ENCODE measurements at places on chromosomes 7 and 10. TPM values are rescaled to one million over a fixed set of nuclear protein-coding genes. Genes with fewer than 3 reads are reported as not detected.

GRCh38 chr7:45259966-45260646, 102.5 kb downstream of the RAMP3 start:
- no peak overlapping the region for H3K27ac ChIP-seq
- no peaks in the 10 kb centered on the region for H3K36me3 ChIP-seq
- no peaks in the 10 kb centered on the region for H3K27me3 ChIP-seq

- H3K36me3 ChIP-seq = no peaks in the 10 kb centered on the region
- no peaks in the 10 kb centered on the region for H3K27me3 ChIP-seq
- DNase-seq = no peak
- no peak overlapping the region for H3K27ac ChIP-seq
Observed at GRCh38 chr7:63953181-63953580, 45.5 kb upstream of the ZNF722 start.

DNA sequence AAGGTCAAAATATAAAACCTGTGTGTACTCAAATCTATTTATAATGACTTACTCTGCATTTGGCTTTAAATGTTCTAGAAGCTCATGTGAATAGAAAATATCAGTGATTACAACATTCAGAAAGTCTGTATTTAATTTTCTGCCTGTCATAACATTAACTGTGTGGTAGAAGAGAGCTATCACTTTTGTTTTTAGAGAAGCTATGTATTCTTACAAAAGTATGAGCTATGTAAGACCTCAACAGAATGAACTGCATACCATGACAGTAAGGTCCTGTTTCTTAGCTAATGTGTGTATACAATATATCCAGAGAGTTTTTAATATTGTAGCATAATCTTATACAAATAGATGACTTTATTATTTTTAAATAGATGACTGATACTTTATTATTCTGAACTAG, 61.5 kb downstream of the PTN start:
- H3K4me3 ChIP-seq = no peak overlapping the region
- DNase-seq = no peak
- H3K27ac ChIP-seq = no peak overlapping the region
- no peaks in the 10 kb centered on the region for H3K36me3 ChIP-seq

- H3K4me1 ChIP-seq = peaks cover 3% of the 10 kb centered on the region
- no peak overlapping the region for H3K4me3 ChIP-seq
- no peak overlapping the region for H3K27ac ChIP-seq
- H3K27me3 ChIP-seq = no peaks in the 10 kb centered on the region
- no peak for DNase-seq
- H3K36me3 ChIP-seq = no peaks in the 10 kb centered on the region
Observed at GRCh38 chr7:105769901-105770628, 106.3 kb downstream of the ATXN7L1 start.

The HTR5A gene
- total RNA-seq = not detected

GRCh38 chr7:28672397-28672797, 260.1 kb downstream of the CREB5 start:
- no peaks in the 10 kb centered on the region for H3K27me3 ChIP-seq
- DNase-seq = no peak
- H3K36me3 ChIP-seq = no peaks in the 10 kb centered on the region
- H3K4me1 ChIP-seq = no peaks in the 10 kb centered on the region
- no peak overlapping the region for H3K27ac ChIP-seq
- H3K4me3 ChIP-seq = no peak overlapping the region

- no peak overlapping the region for H3K4me3 ChIP-seq
- no peaks in the 10 kb centered on the region for H3K36me3 ChIP-seq
- H3K27me3 ChIP-seq = no peaks in the 10 kb centered on the region
- H3K4me1 ChIP-seq = no peaks in the 10 kb centered on the region
- peak; percentile 82 for DNase-seq
Observed at GRCh38 chr10:78852466-78853240, 216.1 kb upstream of the ZMIZ1 start.

DNA sequence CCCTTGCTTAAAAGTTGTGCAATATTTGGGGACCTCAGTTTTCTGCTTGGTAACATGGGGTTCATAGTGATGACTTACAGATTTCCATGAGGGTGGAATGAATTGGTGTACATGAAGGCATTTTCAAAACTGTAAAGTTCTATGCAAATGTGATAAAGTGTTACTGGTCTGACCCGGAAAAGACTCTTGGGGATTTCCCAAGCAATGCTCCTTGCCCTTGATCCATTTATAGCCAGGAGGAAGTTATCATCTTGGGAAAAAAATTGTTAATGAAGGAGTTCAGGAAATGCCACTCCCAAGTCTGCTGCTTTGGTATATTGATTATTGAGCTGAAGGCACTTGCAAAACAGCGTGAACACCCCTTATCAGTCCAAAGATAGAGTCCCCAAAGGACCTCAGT, 96.3 kb upstream of the ZPBP start:
- no peaks in the 10 kb centered on the region for H3K27me3 ChIP-seq
- H3K4me1 ChIP-seq = no peaks in the 10 kb centered on the region
- H3K4me3 ChIP-seq = no peak overlapping the region
- no peak for DNase-seq
- H3K27ac ChIP-seq = no peak overlapping the region

DNA sequence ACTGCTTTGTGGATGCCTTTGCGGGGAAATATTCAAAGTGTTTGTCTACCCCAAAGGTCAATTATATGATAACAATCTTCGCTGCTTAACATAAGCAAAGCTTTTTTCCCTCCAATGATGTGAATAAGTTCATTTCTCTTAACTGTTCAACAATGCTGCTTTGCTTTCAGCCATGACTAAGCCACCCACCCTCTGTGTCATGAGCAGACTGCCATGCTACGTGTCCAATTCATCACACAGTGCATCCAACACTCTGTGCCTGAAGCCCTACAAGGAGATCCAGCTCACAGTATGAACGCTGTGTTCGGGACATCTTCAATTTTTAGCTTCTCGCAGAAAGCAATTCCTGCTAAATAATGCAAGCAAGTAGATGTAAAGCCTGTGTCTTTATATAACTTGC, 5.7 kb upstream of the TAS2R40 start:
- no peaks in the 10 kb centered on the region for H3K4me1 ChIP-seq
- no peaks in the 10 kb centered on the region for H3K36me3 ChIP-seq
- H3K4me3 ChIP-seq = no peak overlapping the region
- H3K27ac ChIP-seq = no peak overlapping the region
- no peak for DNase-seq

The FZD1 gene
- 34.8 TPM for total RNA-seq

The CRHR2 gene
- total RNA-seq = not detected

The TM9SF3 gene
- 144 TPM for total RNA-seq

DNA sequence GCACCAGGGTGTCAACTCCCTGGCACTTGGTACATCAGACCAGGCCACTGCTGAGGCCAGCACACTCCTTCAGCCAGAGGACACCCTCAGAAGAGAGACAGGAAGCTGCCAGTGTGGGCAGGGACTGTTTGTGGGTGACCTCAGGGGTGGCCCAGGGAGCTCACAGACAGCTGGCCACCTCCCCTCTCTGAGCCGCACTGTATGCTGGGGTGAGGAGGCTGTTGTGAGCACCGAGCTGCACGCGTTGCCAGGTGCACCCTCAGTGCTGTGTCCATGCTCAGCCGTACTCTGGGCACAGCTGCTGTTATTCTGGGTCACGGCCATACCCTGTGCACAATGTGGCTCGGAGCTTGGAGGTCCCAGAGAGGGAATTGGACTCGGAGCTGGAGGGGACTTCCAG, 61.5 kb upstream of the NANOS1 start:
- H3K36me3 ChIP-seq = no peaks in the 10 kb centered on the region
- H3K27me3 ChIP-seq = no peaks in the 10 kb centered on the region
- no peak overlapping the region for H3K27ac ChIP-seq
- no peaks in the 10 kb centered on the region for H3K4me1 ChIP-seq
- DNase-seq = no peak

DNA sequence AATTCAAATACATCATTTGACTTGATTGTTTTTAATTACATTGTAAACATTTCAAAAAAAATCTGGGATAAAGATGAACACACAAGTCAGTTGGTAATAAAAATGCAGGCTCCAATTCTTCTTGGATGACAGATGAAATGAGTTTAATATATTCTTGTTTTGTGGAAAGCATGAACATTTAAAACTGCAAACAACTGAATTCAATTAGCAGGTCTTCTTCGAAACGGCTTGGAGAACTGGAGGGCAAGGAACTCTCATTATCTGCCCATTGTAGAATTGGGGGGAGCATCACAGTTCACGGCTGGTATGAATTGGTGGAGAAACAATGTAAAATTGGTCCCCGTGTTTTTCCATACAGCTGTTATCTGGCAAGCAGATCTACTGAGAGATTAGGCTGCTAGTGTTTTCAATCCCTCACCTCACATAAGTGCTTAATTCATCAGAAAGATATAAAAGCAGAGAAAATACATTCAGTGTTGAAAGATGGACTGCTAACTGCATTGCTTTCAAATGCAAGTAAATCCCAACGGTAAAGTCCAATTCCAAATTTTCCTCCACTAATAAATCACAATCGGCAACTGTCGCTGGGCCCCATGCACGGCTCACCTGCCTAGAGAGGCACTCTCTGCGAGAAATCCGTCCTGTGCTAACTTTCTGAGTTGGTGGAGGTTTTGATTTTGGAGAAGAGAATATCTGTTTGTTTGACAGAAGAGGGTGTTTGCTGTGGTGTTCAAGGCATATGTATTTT, 199.5 kb downstream of the ZNF438 start:
- DNase-seq = no peak
- H3K27me3 ChIP-seq = no peaks in the 10 kb centered on the region
- H3K27ac ChIP-seq = no peak overlapping the region
- no peaks in the 10 kb centered on the region for H3K36me3 ChIP-seq
- H3K4me1 ChIP-seq = no peaks in the 10 kb centered on the region
- no peak overlapping the region for H3K4me3 ChIP-seq

The DTX2 gene
- 21.6 TPM for total RNA-seq

The CPA2 gene
- not detected for total RNA-seq

The PRKAR2B gene
- 6.9 TPM for total RNA-seq

- no peak overlapping the region for H3K4me3 ChIP-seq
- no peak overlapping the region for H3K27ac ChIP-seq
- H3K27me3 ChIP-seq = no peaks in the 10 kb centered on the region
Observed at GRCh38 chr7:6169805-6170520, 102.5 kb downstream of the CYTH3 start.

GRCh38 chr10:15745751-15746150, 26.0 kb upstream of the ITGA8 start:
- no peak overlapping the region for H3K4me3 ChIP-seq
- no peaks in the 10 kb centered on the region for H3K4me1 ChIP-seq
- no peak overlapping the region for H3K27ac ChIP-seq
- DNase-seq = no peak

DNA sequence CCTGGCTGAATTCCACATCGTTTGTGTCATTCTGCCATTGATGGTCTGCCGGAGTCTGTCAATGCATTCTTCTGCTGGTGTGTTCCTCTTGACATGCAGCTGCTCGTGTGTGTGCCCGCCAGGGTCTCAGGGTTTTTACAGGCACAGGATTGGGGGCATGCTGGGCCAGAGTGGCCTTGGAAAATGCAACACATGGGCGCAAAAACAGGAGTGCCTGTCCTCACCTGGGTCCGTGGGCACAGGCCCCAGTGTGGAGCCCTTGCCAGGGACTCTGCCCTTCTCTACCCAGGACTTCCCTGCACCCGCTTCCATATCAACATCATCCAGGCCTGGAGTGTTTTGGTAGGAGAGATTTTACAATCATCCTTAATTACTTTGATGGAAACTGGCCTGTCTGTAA, 340.7 kb downstream of the KIF20B start:
- DNase-seq = no peak
- H3K36me3 ChIP-seq = no peaks in the 10 kb centered on the region
- no peak overlapping the region for H3K27ac ChIP-seq
- no peak overlapping the region for H3K4me3 ChIP-seq
- H3K4me1 ChIP-seq = no peaks in the 10 kb centered on the region
- H3K27me3 ChIP-seq = no peaks in the 10 kb centered on the region

The MTURN gene
- 80.1 TPM for total RNA-seq

GRCh38 chr10:123398180-123398591, 244.0 kb downstream of the BUB3 start:
- no peaks in the 10 kb centered on the region for H3K27me3 ChIP-seq
- H3K27ac ChIP-seq = no peak overlapping the region
- no peaks in the 10 kb centered on the region for H3K4me1 ChIP-seq
- no peak overlapping the region for H3K4me3 ChIP-seq
- no peak for DNase-seq
- H3K36me3 ChIP-seq = no peaks in the 10 kb centered on the region

The NPC1L1 gene
- 0.88 TPM for total RNA-seq

GRCh38 chr10:16674147-16674703, 143.0 kb downstream of the RSU1 start:
- no peaks in the 10 kb centered on the region for H3K27me3 ChIP-seq
- no peaks in the 10 kb centered on the region for H3K36me3 ChIP-seq
- no peaks in the 10 kb centered on the region for H3K4me1 ChIP-seq
- no peak overlapping the region for H3K27ac ChIP-seq
- no peak overlapping the region for H3K4me3 ChIP-seq

DNA sequence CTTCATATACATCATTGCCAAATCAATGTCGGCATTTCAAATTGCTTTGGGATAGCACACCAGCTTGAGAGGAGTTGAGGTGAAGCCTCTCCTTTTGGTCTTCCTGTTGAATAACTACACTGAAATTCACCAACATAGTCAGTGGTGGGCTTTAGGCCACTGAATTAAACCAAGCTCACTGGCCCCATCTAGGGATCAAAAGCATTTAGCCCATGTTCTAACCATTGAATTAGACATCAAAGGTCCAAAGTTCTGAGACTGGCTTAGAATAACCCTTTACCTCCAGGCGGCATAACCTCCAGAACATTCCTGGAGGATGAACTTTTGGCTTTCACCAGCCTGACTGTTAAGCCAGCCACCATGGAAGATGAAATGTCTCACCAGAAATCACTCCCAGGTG, 54.6 kb downstream of the BPGM start:
- no peak overlapping the region for H3K4me3 ChIP-seq
- H3K36me3 ChIP-seq = no peaks in the 10 kb centered on the region
- no peak overlapping the region for H3K27ac ChIP-seq
- H3K4me1 ChIP-seq = no peaks in the 10 kb centered on the region
- H3K27me3 ChIP-seq = no peaks in the 10 kb centered on the region

DNA sequence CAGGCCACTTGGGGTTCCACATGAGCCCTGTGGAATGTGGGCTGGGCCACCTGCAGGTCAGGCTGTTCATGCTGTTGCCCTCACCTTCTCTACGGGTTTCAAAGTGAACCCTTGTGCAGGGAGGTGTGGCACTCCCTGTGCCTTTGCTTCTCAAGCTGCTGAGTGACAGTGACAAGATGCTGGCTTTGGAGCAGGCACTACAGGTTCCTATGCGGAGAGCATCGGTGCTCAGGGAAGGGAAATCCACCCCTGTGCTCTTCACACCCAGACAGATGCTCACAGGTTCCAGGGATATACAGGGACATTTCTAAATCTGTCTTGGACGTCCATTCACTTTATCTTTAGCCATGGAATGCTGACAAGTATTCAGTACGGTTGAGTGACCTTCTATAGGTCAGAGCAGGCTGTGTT, 1005.0 kb downstream of the LRMDA start:
- no peak overlapping the region for H3K4me3 ChIP-seq
- H3K27me3 ChIP-seq = no peaks in the 10 kb centered on the region
- no peaks in the 10 kb centered on the region for H3K4me1 ChIP-seq
- DNase-seq = no peak

The OR2F2 gene
- total RNA-seq = not detected

The HPS1 gene
- total RNA-seq = 63.3 TPM

GRCh38 chr10:116195039-116195438, 78.0 kb downstream of the GFRA1 start:
- H3K4me3 ChIP-seq = no peak overlapping the region
- no peak overlapping the region for H3K27ac ChIP-seq
- H3K4me1 ChIP-seq = no peaks in the 10 kb centered on the region
- H3K27me3 ChIP-seq = no peaks in the 10 kb centered on the region

GRCh38 chr7:157272351-157273207, 64.2 kb upstream of the DNAJB6 start:
- H3K4me3 ChIP-seq = no peak overlapping the region
- DNase-seq = peak; percentile 59
- H3K27me3 ChIP-seq = no peaks in the 10 kb centered on the region
- peaks cover 5% of the 10 kb centered on the region for H3K4me1 ChIP-seq

The HECW1 gene
- 0.50 TPM for total RNA-seq

The IKZF1 gene
- 36.8 TPM for total RNA-seq
